ENCODE measurements at places on chromosomes 12 and 14.
A peak's percentile ranks its signal among the peaks of the same experiment; 100 is the strongest.

GRCh38 chr14:30906752-30907658 is 32.6 kb downstream of the COCH start:
- DNase-seq: no peak

GRCh38 chr14:96362071-96362964 is 823 bp downstream of the ATG2B start:
- DNase-seq: peak; percentile 10

- DNase-seq: no peak
These were observed 23.4 kb downstream of the PLEKHG3 start for GRCh38 chr14:64727551-64728071.

DNA sequence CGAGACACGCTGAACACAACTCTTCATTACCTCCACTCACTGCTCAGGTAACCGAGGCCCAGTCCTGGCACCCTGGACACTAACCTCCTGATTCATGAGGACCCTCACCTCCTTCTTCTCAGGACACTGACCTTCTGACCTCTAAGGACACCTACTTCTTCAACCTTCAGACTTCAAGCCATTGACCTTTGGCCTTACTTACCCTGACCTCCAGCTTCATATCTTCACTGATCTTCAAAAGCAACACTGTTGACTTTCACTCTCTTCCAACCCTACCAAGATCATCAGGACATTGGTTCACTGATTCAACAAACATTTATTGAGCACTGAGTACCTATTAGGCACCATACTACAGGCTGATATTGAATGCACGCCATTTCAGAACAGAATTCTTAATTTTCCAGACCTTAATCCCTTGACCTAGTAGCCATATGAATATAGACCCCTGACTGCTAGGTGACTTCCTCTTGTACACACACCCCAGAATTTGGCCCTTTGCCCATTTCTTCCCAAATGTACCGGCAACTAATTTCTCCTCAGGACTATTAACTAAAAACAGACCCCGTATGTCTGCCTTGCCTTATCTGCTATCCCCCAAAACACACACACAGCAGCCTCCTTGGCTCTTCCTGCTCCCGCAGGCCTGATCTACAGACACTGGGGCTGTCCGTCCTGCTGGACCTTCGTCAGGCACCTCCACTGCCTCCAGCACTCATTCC is 5.8 kb downstream of the ARHGEF40 start:
- no peak for DNase-seq

All from stimulated activated CD4-positive, alpha-beta T cell treated with anti-CD3 and anti-CD28 coated beads, TNF-alpha, amount 100 ng/mL, for 1 hour (primary cell).